ENCODE measurements at places on chromosomes 7 and 10.

DNA sequence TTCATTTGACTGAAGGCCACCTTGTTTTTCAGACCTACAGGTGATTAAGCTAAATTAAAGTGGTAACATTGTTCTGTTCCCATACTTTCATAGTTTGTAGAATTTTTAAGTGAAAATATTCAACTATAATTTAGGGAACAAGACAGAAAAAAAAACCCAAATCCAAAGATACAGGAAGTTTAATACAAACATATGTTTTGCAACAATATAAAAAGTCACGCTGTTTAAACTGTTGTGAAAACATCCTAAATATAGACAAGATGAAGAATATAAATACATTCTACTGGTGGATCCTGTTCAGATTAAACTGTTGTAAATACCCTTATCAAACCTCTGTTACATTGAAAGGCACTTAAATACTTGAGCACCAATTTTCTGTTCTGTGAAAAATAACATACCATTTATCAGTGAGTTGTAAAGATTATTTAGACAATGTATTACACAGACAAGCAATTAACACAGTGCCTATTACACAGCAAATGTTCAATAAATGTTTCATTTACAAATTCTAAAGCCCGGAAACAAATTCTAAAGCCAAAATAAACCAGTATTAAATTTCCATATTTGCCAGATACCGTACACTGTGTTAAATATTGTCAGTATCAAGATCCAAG is 14.2 kb downstream of the ASZ1 start:
- no peak for DNase-seq

- no peak for DNase-seq
Observed at GRCh38 chr10:504121-504611, 185.3 kb downstream of the DIP2C start.

- DNase-seq = no peak
Observed at GRCh38 chr10:27531336-27531847, 27.3 kb downstream of the RAB18 start.

DNA sequence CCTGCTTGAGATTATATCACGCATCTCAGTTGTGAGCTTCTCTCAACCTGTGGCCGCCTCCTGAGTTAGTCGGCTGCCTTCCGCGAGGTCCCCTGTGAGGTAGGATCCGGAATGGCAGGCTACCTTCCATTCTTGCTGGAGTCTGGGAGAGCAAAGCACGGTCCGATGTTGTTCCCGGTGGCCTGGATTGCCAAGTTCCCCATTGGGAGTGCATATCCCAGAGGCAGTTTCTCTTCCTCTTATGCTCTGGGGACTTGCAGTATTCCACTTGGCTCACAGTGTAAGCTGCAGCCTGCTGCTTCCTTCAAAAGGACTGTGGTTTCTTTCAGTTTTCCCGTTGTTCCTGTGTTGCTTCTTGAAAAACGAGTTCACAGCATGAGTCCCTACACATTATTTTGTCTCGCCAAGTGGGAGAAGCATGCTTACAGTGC is 225.4 kb upstream of the ZWINT start:
- no peak for DNase-seq

GRCh38 chr7:129401967-129402860 is 32.0 kb upstream of the STRIP2 start:
- DNase-seq = no peak

GRCh38 chr7:22271311-22271710 is 85.6 kb downstream of the RAPGEF5 start:
- DNase-seq = no peak

DNA sequence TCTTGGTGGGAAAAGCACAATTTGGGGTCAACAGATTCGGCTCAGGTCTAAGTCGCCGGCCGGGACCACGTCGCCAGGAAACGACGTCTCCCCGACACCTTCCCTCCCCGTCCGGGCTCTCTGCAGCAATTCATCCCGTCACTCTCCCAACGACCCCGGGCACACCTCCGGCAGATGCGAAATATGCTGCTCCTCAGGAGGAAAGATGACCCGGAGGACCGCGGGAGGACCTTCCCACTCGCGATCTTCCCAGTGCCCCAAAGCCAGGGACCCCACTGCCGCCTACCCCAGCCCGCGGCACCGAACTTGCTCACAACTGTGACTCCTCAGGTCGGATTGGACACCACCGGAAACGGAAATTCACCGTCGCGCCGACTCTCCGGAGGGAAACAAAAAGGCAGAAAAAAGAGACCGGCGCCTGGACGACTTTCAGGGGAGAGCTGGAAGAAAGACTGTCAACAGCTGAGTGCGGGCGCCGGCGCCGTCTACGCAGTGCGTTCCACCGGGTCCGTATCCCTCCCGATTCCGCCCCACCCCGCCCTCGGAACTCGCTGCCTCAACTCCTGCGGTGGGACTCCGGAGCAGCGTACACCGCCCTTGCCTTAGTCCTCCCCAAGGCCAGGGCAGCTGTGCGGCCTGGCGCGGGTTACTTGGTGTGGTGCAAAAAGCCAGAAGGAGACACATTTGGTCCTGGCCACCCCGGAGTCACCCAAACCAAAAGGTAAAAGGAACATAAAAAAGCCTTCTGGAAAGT is 13.8 kb upstream of the SEC24C start:
- DNase-seq = peak; percentile 86

- DNase-seq = peak; percentile 61
Observed at GRCh38 chr10:132434405-132435005, 37.5 kb downstream of the PWWP2B start.

DNA sequence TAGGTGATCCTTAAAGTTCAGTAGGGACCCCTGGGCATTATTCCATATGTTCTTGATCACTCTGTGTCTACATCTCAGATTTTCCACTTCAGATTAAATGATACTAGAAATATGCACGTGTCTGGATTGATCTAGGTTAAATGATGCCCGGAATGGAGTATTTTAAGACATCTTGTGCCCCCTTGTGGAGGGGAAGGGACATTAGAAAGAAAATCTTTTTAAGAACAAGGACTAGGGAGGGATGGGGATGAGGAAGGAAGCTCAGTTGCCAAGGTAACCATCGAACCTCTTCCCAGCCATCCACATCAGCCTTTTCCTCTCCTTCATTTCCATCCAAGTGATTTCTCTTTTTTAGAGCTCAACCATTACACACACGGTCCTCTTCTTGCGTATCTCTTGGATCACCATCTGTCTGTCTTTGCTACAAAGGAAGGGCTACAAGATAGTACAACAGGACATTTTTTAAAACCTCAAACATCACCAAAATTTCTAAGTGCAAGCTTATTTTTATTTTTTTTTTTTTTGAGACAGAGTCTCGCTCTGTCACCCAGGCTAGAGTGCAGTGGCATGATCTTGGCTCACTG is 40.5 kb downstream of the PRSS2 start:
- peak; percentile 86 for DNase-seq

- no peak for DNase-seq
Observed at GRCh38 chr10:28769091-28769604, 91.8 kb downstream of the BAMBI start.

DNA sequence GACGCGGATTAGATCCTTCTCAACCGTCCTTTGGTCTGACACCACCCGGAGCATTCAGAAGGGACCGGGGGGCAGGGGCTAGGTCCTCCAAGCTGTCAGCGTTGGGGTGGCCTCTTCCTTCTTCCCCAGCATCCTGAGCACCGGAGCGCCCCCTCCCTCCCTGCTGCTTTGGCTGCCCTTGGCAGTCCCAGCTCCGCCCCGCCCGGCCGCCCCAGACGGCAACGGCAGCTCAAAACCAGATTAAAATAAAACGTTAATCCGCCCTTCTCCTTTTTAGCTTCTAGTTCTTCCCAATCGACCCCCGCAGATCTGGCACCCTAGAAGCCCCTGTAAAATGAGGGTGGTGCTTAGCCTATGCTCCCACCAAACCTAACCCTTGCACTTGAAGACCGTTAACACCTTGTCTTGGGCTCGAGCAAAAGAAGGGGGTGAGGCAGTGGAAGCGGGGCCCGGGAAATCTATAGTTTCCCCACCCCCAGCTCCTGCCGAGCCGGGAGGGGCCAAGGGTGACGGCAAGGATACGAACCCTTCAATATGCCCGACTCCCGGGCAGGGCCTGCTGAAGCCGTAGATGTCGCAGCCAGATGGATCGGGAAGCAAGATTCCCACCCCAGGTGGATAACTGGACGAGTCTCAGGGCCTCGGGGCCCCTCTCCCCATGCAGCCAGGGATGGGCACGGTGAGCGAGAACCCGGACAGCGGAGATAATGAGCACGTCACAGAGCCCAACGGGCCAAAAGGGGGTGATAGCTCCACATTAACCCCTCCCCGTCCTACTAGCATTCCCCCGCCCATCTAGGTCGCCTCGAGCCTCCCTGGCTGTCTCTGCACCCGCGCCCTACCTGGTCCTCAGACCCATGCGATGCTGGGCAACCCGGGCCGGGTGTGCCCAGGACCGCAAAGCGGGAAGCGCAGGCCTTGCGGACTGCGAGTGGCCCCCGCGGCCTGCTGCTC is 169.7 kb downstream of the NRF1 start:
- DNase-seq = no peak

- DNase-seq = no peak
Observed at GRCh38 chr7:64654796-64655548, 11.0 kb upstream of the ZNF107 start.

GRCh38 chr10:33215154-33215553 is 119.3 kb downstream of the NRP1 start:
- no peak for DNase-seq

- DNase-seq = no peak
Observed at GRCh38 chr10:93512565-93512964, 16.2 kb downstream of the CEP55 start.

GRCh38 chr7:100475549-100475948 is 3.5 kb downstream of the TSC22D4 start:
- no peak for DNase-seq

GRCh38 chr10:101139421-101139911 is 8.4 kb downstream of the TLX1 start:
- DNase-seq = no peak

- no peak for DNase-seq
Observed at GRCh38 chr10:84755311-84755710, 426.9 kb downstream of the CCSER2 start.

Measured in naive thymus-derived CD4-positive, alpha-beta T cell (primary cell).